Suprapubic skin (tissue), 4 donors: ENCODE measurements at places on chromosomes 3 and 15. TPM values are rescaled to one million over a fixed set of nuclear protein-coding genes. Genes with fewer than 3 reads are reported as not detected.

DNA sequence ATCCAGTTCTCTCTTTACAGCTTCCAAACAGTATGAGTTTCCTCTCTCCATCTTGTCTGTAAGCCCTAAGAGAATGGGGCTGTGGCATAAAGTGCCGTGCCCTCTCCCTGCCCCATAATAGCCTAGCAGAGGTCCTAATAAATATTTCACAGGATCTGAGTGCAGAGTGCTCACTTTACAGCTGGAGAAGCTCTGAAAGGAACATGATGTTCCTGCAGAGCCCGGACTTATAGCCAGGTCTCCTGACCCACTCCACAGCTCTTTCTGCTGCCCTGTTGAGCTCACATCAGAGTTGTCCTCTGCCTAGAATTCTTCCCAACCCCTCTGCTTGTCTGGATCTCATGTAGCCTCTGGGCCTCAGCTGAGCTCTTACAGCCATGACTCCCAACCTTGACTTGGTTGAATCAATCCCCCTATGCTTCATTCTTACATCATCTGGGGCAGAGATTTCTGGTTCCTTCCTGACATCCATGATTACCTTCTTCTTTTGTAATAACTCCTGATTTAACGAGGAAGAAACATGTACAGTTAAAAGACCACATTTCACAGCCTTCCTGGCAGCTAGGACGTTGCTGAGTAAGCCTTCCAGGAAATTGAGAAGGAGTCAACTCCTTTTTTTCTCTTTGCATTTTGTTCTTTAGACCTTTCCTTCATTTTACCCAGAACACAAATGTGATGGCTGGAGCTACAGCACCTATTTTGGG, 135.3 kb downstream of the RPLP1 start:
- no peak for DNase-seq

DNA sequence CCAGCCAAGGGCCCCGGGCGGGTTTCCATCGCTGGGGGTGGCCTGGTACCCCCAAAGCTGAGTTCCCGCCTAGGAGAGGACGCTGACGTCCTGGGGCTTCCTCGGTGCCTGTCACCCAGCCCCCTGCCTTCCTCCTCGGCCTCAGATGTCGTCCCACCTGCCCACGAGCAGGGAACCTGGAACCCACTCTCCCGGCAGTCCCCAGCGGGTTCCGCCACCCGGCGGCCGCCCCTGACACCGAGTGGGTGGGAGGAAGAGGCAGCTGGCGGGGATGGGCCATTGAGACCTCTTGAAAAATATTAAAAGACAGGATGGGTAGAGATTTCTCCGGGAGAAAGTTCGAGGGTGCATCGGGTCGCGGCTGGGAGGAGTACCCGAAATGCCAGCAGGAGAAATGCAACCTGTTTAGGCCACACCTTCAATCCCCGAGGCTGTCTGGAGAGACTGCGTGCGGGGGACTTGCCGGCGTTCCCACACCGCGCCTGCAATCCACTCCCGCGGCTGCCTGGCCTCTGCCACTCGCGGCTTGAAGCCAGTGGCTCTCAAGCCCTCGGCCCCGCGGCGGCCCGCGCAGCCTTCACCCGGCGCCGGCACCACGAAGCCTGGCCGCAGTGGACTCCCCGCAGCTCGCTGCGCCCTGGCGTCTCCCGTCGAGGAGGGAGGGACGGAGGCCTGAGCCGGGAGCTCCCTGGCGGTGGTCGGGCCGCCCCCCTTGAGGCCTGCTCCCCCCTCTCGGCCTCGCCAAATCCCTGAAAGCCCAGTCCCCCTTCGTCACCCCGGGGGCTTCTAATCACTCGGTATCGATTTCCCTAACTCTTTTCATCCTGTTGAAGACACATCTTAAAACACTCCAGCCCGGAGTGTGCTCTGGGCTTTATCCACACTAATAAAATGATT, 8.6 kb upstream of the NR2F2 start:
- no peak for DNase-seq

GRCh38 chr15:69060744-69061143, 46.2 kb downstream of the NOX5 start:
- DNase-seq = no peak

Gene CPNE9
- total RNA-seq = 3.4 TPM

Gene PLA2G4E
- total RNA-seq = 47.9 TPM

Gene BNC1
- 72.4 TPM for total RNA-seq

Gene PTH1R
- 1.1 TPM for total RNA-seq

Gene DUOX1
- 87.2 TPM for total RNA-seq
